MV-4-11 (cell line): ENCODE measurements at places on chromosomes 13 and 19.

- no peak for DNase-seq
These were observed 326.2 kb upstream of the GPC6 start for GRCh38 chr13:92900446-92900845.

GRCh38 chr13:31209172-31209840, 9.5 kb downstream of the B3GLCT start:
- no peak for DNase-seq

- DNase-seq: no peak
These were observed 97.1 kb downstream of the C1QTNF9 start for GRCh38 chr13:24406524-24406923.

DNA sequence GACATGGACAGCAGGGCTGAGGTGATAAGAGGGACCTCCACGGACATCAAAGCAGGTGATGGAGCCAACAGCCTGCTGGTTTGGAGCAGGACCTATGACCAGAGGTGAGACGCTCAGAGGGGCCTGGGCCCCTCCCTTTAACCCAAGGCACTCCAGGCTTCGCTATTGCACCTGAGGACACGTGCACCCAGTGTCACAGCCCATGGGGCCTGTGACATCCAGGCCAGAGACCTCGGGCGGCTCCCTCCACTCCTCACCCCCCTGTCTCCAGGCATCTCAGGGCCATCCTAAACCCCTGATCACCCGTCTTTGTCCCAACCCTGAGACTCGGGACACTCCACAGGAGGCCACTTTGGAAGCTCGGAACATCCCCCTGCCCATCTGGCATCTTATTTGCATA, 12.9 kb downstream of the ADGRE5 start:
- no peak for DNase-seq
